ENCODE measurements at places on chromosomes 12 and 14.

DNA sequence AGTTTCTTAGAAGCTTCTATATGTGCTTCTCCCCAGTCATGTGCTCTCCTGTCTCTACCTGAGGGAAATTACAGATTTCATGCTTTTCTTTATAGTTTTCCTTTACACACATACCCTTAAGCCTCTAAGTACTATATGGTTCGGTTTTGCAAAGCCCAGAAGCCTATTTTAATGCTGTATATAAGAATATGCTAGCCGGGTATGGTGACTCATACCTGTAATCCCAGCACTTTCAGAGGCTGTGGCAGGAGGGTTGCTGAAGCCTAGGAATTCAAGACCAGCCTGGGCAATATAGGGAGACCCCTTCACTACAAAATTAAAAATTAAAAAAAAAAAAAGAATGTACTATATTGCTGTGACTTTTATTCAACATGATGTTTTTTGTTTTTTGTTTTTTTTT is 15.4 kb downstream of the DGLUCY start:
- no peak for DNase-seq

GRCh38 chr12:72365151-72365550 is 93.0 kb downstream of the TRHDE start:
- no peak for DNase-seq

DNA sequence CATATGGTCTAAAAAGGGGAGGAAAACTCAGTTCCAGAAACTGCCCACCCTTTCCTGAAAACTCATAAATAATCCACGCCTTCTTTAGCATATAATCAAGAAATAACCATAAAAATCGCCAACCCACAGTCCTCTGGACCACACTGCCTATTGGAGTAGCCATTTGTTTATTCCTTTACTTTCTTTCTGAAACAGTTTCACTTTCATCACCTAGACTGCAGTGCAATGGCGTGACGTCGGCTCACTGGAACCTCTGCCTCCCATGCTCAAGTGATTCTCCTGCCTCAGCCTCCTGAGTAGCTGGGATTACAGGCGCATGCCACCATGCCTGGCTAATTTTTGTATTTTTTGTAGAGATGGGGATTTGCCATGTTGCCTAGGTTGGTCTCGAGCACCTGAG is 44.2 kb downstream of the CLMN start:
- no peak for DNase-seq

DNA sequence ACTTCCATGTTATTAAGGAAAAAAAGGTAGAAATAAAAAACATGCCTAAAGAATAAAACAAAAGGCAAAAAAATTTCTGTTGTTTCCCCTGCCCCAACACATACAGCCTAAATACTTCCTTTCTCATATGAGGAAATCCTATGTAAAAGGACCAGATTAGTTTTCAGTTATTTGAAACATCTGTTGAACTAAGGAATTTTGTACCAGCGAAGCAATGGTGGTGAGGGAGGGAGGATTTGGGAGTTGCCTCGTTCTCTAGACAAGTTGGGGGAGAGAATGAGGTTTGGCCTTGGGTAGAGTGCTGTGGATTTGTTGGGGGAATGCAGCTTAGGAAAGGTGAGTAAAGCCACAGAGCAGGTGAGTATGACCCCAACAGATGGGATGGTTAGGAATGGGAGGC is 141.5 kb upstream of the RFLNA start:
- no peak for DNase-seq

- DNase-seq = no peak
Measured at GRCh38 chr12:131061041-131061806, 107.5 kb downstream of the ADGRD1 start.

- DNase-seq = peak; percentile 75
Measured at GRCh38 chr14:20415782-20416206, 2.5 kb upstream of the TEP1 start.

GRCh38 chr14:72646861-72647528 is 246.9 kb downstream of the DPF3 start:
- DNase-seq = no peak

- DNase-seq = no peak
Measured at GRCh38 chr12:66268562-66268961, 33.7 kb upstream of the HELB start.

DNA sequence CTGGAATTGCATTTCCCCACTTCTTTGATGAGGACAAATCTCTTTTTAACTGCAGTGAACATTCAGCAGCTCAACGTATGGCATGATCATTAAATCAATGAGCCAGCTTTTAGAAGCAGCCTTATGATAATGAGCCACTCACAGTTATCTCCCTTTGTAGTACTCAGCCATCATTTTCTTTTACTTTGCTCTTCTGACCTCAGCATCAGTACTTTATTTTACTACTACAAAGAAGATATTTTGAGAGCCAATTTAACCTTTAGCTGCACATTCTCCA is 250.0 kb upstream of the CLEC14A start:
- no peak for DNase-seq

DNA sequence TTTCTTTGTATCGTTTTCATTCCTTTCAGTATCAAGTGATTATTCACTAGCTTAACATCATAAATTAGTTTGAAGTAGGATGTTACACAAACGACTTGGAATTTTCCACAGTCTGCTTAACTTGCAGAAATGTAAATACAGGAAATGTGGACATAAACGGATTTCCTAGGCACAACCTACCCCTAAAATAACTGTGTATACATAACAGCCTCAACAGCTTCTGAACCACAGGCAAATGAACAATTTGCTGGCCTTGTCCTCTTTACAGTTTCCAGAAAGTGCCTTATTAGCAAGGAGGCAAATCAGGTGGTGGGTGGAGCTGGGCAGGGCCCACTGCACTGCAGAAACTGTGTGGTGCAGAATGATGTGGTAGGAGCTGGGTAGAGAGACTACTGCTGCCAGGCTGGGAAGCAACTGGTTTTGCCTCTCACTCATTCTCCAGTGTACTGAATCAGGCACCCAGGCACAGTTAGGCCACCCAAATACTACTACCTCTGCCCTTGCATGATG is 14.1 kb downstream of the DRAM1 start:
- DNase-seq = peak; percentile 26

DNA sequence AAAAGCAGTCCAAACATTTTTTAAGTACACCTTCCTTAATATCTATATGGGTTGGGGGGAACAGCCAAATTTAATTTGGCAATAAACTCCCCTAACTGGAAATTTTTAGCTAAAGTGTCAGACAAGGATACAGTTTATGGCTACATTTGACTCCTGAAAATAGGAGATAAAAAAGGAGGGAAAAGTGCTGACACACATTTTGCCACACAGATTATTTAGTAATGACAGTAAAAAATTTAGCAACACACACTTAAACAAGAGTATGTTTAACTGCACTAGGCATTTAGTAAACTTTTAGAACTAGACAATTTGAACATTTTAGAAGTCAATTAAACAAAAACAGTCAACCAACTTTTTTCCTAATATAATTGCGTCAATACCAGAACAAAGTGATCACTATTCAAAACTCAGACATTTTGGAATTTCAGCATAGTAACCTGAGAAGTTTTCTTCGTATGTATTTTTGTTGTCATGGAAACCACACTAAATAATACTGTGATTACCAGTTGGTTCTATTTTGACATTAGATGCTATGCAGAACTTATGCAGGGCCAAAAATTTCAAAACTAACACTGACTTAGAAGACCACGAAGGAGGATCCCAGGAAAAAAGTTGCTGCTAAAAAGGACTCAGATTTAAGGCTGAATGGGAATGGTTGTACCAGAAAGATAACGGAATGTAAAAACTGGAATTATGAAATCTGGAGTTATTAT is 13.4 kb downstream of the GMFB start:
- no peak for DNase-seq

- no peak for DNase-seq
Measured at GRCh38 chr12:29043069-29043468, 106.0 kb upstream of the FAR2 start.

DNA sequence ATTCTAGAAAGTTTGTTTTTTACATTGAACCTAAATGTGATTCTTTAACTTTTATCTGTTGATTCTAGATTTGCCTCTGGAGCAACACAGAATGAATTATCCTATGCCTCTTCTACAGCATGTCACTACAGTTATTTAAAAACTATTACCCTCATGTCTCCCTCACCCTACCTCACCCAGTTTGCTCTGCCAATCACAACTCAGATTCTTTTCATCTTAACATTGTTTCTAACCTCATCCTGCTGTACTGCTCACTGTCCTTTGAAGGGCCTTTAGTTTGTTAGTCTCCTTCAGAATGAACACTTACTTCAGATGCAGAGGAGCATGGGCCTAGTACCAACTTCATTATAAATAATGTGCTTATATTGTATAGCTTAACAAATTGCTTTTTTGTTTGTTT is 21.5 kb downstream of the YLPM1 start:
- no peak for DNase-seq

DNA sequence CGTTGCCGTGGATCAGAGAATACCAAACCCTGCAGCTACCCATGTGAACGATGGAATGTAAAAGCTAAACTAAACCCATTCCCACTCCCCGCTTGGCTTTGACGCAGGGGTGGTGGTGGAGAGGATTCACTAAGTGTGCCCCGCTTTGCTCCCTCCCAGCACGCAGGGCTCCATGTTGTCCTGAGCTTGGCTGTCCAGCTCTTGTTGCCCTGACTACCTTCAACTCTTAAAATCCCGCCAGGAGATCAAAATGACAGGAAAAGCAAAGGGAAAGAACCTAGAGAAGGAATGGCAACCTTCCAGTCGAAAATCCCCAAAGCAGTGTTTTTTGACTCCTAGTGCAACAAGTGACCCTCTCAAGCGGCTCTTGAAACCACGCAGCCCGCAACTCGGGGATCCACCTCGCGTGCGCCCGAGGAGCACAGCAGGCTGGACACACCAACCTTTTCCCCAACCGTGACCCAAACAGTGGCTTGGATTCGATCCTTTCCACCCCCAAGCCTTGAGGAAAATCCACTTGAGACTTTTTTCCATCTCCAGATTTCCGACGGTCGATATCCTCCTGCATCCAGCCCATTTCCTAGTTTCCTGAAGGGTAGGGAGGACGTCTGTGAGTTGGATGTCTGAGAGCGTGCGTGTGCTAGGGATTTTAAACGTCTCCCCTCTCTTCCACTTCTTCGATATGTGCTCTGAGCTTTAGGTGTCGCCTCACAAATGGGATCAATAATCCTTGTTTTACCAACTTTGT is 1.4 kb downstream of the SYT10 start:
- DNase-seq = no peak

GRCh38 chr12:90514325-90514724 is 440.7 kb downstream of the CCER1 start:
- DNase-seq = no peak

DNA sequence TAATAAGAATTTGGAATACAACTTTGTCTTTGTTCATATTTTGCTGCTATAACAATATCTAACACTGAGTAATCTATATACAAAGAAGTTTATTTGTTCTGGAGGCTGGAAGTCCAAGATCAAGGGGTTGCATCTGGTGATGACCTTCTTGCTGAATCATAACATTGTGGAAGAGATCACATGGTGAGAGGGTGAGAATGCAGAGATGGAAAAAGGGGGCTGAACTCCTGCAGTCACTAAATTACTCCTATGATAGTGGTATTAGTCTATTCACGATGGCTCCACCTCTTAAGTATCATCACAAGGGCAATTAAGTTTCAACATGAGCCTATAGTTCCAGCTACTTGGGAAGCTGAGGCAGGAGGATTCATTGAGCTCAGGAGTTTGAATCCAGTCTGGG is 4.5 kb upstream of the AKAP6 start:
- no peak for DNase-seq

- DNase-seq = no peak
Measured at GRCh38 chr14:48349689-48350088, 674.3 kb upstream of the MDGA2 start.

DNA sequence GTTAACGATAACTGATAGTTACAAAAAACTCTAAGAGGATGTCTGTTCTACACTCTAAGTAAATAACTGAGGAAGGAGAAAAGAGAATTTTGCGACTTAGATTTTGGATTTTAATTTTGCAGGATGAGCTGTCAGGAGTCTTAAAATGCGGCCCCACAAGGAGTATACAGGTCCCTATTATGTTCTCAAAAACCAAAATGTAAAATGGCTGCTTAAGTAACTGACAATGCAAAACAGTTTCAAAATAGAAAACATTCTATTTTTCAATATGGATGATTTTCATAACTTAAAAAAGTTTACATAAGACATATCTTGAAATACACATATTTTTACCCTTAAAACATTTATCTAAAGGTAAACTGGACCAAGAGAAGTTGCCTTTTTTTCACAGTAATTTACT is 2.6 kb downstream of the CD69 start:
- DNase-seq = no peak

- DNase-seq = no peak
Measured at GRCh38 chr12:94211021-94211420, 62.6 kb downstream of the PLXNC1 start.

- DNase-seq = no peak
Measured at GRCh38 chr12:79128956-79129355, 264.4 kb downstream of the SYT1 start.

- DNase-seq = no peak
Measured at GRCh38 chr14:62451221-62451620, 594.0 kb downstream of the KCNH5 start.
